GM12892 (cell line): ENCODE measurements at places on chromosomes 2 and 18.

DNA sequence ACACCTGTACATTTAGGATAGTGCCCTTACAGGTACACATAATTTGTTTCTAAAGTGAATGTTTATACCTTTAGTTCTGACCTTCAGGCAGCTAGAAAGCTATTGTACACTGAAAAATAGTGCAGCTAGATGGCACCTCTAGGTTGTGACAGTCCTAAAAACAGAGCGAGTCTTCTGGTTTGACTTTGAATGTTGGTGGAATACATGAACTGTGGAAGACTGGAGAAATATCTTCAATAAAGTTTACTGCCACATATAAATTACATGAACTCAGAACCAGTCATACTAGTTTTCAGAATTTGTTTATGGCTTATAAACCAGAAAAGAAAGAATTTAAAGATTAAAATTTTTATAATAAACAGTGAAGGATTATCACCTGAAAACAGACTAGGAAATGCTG, 58.7 kb upstream of the TWSG1 start:
- no peak for DNase-seq

- DNase-seq = no peak
Observed at GRCh38 chr2:9122367-9122766, 84.2 kb upstream of the ASAP2 start.

DNA sequence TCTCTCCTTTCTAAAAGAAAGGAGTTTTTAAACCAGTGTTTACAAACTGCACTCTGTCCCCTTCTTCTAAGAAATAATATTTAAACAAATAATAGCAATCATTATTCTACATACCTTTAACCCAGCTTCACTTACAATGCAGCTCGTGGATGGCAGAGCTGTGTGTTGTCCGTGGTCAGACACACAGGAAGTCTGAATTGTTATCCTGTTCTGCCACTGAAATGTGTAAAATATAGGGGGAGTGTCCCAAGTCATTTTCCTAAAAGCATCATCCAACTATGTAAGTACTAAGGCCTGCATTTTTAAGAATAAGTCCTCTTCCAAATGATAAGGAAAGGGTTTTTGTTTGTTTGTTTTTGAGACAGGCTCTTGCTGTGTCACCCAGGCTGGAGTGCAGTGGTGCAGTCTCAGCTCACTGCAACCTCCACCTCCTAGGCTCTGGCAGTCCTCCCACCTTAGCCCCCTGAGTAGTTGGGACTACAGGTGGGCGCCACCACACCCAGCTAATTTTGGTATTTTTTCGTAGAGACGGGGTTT, 2.7 kb upstream of the PPP4R1 start:
- no peak for DNase-seq

DNA sequence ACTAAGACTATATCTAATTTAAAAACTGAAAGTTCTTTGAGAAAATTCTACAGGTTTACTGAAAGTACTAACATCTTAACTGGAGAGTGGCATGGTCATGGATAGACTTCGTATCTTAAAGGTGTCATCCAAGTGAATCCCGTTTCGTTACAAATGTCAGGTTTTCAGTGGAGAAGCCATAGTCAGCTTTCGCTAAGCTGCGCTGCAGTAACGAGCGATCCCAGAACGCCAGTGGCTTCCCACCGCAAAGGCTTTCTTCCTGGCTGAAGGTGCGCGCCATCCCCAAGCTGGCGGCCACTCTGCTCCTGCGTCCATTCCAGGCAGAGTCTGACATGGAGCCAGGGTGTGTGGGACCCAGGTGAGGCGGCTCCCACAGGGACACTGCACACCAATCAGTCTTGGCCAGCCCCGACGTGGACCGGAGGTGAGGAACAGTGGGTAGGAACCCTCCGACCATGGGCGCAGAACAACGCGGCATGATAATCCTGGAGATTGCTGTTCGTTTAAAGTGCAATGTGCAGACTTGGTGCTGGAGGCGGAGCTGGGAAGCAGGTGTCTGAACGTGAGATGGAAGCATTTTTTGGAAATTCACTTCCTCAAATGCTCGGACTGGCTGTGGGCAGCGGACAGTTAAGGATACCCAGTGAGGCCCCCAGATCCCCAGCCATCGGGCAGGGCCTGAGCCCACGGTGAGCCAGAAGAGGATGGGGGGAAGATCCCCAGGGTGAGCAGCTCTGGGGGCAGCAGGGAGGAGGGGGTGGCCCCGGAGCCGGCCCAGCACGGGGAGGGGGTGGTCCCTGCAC, 27.8 kb upstream of the KCNG2 start:
- DNase-seq = no peak

GRCh38 chr2:236968101-236968879, 117.4 kb upstream of the COPS8 start:
- DNase-seq = no peak

- no peak for DNase-seq
Observed at GRCh38 chr2:210475706-210476105, 853 bp downstream of the LANCL1 start.

GRCh38 chr18:53664575-53664974, 559.9 kb downstream of the MBD2 start:
- DNase-seq = no peak

DNA sequence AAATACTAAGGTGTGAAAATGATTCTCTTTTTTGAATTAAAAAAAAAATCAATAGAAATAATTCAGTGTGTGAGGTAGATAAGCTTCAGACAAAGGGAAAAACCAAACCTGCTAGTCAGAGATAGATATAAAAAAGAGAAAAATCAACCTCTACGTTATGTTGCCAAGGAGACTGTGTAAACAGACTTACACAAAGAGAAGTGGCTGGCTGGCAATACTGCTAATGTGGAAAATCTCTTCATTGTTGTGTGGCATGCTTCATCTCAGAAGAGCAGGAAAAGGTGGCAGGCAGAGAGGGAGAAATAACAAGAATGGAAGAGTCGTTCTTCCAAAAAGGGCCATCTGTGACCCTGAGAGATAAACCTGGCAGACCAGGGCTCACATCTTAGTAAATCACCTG, 200.8 kb downstream of the SLC8A1 start:
- no peak for DNase-seq

DNA sequence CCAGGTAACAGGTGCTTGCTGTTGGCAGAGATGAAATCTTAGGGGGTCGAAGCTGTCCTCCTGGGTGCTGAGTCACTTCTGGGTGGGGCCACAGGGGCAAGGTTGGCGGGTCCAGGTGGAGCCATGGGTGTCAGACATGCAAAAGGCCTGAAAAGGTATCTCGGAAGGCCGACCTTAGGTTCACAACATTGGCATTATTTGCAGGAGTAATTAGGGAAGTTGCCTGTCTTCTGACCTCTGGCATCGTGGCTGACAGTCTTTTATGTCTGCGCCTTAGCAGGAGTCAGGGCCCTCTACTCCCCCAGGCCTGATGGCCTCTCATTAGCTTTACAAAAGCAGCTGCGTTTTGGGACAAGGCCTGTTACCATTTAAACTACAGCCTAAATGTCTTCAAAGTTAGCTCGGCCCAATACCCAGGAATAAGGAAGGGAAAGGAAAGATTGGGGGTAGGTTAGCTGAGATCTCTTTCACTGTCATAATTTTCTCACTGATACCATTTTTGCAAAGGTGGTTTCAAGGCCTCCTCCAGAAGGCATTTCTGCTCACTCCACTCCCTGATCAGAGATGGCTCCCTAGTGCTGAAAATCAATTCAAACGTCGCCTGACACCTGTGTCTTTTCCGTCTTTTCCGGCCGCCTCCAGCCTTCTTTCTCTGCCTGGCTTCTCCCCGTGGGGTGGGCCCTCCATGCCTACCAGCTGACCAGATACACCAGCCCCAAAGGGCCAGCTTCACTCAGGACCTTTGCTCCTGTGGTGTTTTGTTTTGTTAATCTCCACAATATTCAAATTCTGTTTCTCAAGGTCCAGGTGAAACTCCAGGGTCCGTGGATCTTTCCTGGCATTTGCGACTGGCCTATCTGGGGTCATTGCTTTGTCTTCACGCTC, 90.8 kb downstream of the RHOB start:
- DNase-seq = no peak

DNA sequence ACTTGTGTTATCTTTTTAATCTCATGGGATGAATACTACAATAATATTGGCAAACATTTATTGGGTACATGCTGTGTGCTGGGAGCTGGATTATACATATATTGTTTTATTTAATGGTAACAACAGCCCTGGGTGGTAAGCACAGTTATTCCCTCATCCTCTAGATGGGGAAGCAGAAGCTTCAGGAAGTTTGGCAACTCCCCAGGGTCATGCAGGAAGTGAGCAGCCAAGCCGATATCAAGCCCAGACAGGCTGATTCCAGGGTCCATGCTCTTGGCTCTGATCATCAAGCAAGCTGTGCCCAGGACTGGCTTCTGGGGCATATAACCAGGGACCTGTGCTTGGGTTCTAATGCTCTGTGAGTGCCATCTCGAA, 155.8 kb downstream of the ZNF516 start:
- DNase-seq = no peak

GRCh38 chr2:68721482-68722101, 13.0 kb upstream of the ARHGAP25 start:
- DNase-seq = no peak

GRCh38 chr2:60899892-60900249, 18.5 kb downstream of the REL start:
- no peak for DNase-seq

GRCh38 chr2:7203056-7203467, 285.9 kb downstream of the RNF144A start:
- DNase-seq = no peak

DNA sequence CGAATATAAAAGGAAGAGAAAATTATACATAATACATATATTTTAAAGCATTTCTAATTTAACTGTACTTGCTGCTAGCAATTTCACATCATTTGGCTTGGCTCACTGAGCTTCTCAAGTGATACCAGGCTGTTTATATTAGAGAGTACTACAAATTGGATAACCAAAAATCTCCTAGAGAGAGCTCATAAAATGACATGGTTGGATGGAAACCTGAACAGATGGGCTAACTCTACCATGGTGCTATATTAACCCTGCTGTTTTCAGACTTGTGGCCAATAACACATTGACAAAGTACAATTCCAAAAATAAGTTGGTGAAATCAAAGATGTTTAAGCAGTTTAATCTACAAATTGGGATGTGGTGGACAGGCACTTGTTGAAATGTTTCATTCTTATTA, 364.4 kb upstream of the GCFC2 start:
- DNase-seq = no peak

DNA sequence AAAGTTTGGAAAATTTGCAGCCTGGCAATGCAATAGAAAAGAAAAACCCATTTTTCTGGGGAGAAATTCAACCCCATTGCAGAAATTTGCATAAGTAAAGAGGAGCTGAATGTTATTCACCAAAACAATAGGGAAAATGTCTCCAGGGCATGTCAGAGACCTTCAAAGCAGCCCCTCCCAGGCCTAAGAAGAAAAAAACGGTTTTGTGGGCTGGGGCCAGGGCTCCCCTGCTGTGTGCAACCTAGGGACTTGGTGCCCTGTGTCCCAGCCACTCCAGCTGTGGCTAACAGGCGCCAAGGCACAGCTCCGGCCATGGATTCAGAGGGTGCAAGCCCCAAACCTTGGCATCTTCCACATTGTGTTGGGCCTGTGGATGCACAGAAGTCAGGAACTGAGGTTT, 224.5 kb downstream of the TXNL1 start:
- DNase-seq = no peak

- DNase-seq = no peak
Observed at GRCh38 chr2:171878481-171878993, 15.5 kb downstream of the SLC25A12 start.

DNA sequence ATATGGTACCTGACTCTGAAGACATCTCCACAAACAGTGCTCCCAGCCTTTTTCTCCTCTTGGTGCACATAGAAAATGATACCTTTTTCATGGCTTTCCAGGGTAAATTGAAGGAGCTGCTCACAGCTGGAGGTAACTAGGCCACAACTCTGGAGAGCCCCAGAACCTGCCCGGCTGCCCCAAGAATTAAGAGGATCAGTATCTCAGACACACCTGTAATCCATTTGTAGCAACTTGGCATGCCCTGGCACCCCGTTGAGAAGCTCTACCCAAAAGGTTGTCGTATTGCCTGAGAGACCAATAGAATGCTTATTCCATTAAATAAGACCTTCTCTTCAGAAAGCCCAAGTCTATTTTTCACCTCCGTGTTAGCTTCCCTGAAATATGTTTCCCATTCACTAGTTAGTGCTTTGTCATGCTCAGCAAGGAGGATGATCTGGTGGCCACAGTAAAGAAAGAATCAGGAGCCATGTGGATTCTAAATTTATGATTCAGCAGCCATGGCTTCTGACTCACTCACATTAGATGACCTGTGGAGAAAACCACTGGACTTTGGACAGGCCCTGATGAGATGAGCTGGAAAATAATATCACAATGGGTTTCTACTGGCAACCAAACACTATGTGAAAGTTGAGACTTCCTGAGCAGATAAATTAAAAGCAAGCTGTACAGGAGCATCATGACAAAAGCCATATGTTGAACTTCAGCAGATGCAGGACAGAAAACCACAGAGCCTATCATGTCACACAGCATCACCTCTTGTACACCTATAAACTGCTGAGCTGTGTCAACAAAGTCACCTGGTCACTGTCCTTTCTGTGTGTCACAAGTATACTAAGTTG, 253.3 kb upstream of the OSR1 start:
- DNase-seq = no peak

- no peak for DNase-seq
Observed at GRCh38 chr2:42971947-42972736, 179.8 kb upstream of the HAAO start.

DNA sequence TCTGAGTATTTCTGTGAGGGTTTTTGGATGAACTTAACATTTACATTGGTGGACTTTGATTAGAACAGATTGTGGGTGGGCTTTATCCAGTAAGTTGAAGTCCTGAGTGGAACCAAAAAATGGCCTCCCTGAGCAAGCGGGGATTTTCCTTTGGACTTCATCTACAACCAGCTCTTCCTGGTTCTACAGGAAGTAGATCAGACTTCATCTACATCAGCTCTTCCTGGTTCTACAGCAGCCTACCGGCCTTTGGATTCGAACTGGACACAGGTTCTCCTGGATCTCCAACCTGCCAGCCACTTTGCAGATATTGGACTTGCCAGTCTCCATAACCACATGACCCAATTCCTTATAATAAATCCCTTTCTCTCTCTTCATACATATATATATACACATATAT, 79.9 kb upstream of the STK39 start:
- DNase-seq = no peak

GRCh38 chr18:67621049-67621713, 104.7 kb upstream of the DSEL start:
- no peak for DNase-seq

DNA sequence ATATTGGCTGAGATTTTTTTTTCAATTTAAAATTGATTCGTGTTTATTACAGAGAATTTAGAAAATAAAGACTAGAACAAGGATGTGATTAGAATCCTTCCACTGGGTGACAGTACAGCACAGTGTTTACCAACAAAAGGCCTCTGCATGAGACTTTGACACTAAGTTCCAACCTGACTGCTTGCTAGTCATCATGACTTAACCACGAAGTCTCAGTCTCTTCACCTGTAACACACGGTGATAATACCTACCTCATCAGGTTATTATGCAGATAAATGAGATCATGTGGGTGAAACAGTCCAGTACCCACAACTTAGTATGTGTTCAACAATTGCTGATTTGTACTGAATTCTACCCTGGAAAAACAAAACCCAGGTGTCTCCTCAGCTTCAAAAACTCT, 151.2 kb downstream of the STK39 start:
- DNase-seq = no peak

GRCh38 chr2:123670286-123670685, 354.8 kb upstream of the CNTNAP5 start:
- no peak for DNase-seq

- DNase-seq = no peak
Observed at GRCh38 chr2:190947711-190948251, 66.2 kb downstream of the STAT1 start.

- no peak for DNase-seq
Observed at GRCh38 chr18:8238507-8238906, 370.7 kb upstream of the RAB12 start.

- DNase-seq = no peak
Observed at GRCh38 chr18:13909141-13909940, 6.0 kb downstream of the MC2R start.
